ENCODE measurements at places on chromosomes 5 and 9. TPM values are rescaled to one million over a fixed set of nuclear protein-coding genes. Genes with fewer than 3 reads are reported as not detected.

DNA sequence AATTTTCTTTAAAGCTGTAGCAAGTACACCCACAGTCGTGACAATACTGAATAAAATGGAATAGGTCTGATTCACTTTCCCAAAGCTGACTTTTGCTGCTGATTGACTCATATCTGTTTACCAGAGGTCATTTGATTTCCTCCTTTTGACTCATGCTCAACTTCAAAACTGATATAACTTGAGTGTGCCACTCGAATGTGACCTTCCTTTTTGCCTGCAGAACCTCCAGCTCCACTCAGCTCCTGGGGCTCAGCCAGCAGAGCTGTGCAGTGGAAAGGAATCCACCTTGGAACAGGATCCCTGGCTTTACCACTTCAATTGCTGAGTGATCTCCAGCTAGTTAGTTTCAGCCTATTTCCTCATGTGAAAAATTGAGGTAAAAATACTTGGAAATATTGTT is 84.1 kb downstream of the FEM1C start:
- DNase-seq: no peak

- no peak for DNase-seq
Observed at GRCh38 chr5:55320571-55320970, 12.8 kb downstream of the MTREX start.

ADCY2 gene
- total RNA-seq: 13.4 TPM

DNA sequence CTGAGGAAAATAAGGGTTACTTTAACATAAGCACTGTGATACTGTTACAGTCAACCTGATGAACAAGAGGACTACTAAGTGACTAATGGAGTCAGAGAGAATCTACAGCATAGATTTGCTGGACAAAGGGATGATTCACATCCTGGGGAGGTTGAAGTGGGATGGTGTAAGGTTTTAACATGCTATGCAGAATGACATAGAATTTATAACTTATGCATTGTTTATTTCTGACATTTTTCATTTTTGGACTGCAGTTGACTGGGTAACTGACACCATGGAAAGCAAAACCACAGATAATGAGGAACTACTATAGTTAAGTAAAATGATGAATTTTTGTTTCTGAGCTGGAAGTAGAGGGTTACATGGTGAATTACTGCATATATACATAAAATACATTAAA is 389.2 kb downstream of the MAT2B start:
- DNase-seq: no peak

DNA sequence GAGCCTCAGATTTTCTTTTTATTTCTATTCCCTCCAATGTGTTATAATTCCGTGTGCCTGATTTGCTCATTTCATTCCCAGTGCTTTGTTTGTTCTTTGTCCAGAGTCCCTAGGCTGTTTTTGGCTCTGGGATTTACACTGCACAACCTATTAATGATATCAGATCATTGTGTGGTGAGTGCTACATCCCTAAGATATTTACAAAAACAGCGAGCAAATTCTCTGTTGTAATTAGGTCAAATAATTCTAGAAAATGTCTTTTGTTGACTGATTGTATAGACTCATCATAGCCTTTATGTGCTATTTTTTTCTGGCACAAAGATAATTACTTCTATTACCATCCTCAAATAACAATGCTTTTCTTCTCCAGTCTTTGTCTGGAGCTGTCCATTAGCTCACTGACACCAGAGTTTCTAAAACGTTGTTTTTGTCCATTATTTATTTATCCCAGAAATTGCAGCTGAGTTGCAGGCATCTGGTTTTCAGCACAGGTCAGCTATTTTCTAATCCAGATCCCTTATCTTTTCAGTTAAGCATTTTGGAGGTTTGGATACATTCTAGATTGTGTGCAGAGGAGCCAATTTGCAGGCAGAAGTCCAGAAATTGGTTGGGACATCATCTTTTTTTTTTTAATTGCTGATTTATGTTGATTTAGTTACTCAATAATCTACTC is 379.9 kb upstream of the DMAC1 start:
- DNase-seq: no peak

DNA sequence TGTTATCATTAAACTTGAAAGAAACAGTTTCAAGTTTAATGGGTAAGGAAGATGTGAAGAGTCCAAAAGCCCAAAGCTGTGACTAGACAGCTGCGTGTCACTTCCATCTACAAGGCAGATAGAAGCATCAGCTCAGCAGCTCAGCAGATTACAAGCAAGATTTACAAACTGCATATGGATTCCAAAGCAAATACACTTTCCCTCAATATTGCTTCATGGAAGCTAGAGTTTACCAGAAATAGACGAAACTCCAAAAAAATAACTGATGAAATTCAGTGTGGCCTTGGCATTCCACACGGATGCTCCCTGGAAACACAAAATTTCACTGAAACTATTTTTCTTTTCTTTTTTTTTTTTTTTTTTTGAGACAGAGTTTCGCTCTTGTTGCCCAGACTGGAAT is 17.9 kb downstream of the MYO10 start:
- DNase-seq: no peak

- DNase-seq: no peak
Observed at GRCh38 chr9:76866689-76867088, 39.2 kb downstream of the PRUNE2 start.

NFIB gene
- total RNA-seq: 159 TPM

BAAT gene
- 0.31 TPM for total RNA-seq

FGD3 gene
- 14.2 TPM for total RNA-seq

MYO10 gene
- 31.2 TPM for total RNA-seq

GRCh38 chr5:14316471-14316870 is 173.3 kb downstream of the TRIO start:
- DNase-seq: no peak

- DNase-seq: no peak
Observed at GRCh38 chr5:159402311-159402710, 72.0 kb upstream of the IL12B start.

SPAAR gene
- 0.31 TPM for total RNA-seq

FOXI1 gene
- not detected for total RNA-seq

EXOC3 gene
- total RNA-seq: 21.5 TPM

- no peak for DNase-seq
Observed at GRCh38 chr9:79880626-79881025, 308.9 kb downstream of the TLE4 start.

SLC36A3 gene
- total RNA-seq: not detected

NRG2 gene
- total RNA-seq: 4.1 TPM

ZNF658 gene
- total RNA-seq: 21.5 TPM

DNA sequence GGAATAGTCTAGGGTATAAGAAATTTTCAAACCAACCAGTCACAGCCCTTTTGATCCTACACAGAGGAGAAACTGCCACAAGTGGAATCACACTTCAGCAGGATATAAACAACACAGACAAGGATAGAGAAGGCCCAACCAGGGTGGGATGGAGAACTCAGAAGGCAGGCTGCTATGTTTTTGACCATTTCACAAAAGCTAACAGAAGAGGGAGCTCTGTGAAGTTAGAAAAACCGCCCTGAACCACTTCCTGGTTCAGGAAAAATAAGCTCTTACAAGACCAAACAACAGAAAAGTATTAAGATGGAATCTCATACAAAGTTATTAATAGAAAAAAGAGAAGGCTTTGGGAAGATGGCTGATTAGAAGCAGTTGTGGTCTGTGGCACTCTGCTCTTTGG is 960 bp upstream of the IFNB1 start:
- no peak for DNase-seq

DNA sequence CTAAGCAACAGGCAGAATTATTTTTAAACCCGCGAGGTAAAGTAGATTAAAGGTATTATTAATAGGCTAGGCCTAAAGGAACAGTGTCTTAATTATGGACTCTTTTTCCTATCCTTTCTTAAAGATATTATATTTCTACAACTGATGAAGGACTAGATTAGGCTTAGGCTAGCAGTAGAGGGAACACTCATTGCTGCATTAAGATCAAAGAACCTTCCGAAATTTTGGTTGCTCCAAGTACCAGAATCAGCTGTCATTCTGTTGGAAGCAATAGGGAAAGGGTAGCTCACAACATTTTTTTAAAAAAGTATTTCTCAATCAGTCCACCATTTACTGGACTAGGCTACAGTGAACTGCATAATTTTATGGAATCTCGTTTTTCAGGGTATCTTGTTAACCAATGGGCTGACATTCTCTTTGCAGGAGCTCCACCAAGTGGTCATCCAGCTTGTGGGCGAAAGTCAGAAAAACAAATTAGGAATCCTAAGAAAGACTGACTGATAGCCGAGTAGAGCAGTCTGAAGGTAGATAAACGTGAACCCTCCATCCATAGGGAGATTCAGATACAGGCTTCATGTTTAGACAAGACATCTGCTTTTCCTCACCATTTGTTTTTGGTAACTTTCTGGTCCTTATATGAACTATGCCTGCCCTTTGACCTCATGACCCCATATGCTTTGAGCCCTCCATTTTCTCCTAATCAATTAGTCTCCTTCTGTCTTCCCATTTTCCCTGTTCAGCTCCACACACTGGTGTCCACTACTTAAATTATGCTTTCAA is 103.6 kb upstream of the CHD1 start:
- DNase-seq: peak; percentile 13

CDX1 gene
- not detected for total RNA-seq

- no peak for DNase-seq
Observed at GRCh38 chr5:122846051-122846550, 688 bp downstream of the SNX24 start.

PCDHB4 gene
- 4.7 TPM for total RNA-seq

GRCh38 chr9:97854696-97855485 is 1.9 kb downstream of the FOXE1 start:
- DNase-seq: no peak

- no peak for DNase-seq
Observed at GRCh38 chr9:132748450-132748849, 78.2 kb downstream of the GTF3C4 start.

GMCL2 gene
- not detected for total RNA-seq

- DNase-seq: no peak
Observed at GRCh38 chr5:153676406-153676805, 185.9 kb downstream of the GRIA1 start.
